Activated CD4-positive, alpha-beta T cell treated with anti-CD3 and anti-CD28 coated beads, Interleukin-2, amount 10 ng/mL, durations not matched to agents 24 days and 14 days (primary cell): ENCODE measurements at places on chromosomes 4 and X. TPM values are rescaled to one million over a fixed set of nuclear protein-coding genes. Genes with fewer than 3 reads are reported as not detected.

DNA sequence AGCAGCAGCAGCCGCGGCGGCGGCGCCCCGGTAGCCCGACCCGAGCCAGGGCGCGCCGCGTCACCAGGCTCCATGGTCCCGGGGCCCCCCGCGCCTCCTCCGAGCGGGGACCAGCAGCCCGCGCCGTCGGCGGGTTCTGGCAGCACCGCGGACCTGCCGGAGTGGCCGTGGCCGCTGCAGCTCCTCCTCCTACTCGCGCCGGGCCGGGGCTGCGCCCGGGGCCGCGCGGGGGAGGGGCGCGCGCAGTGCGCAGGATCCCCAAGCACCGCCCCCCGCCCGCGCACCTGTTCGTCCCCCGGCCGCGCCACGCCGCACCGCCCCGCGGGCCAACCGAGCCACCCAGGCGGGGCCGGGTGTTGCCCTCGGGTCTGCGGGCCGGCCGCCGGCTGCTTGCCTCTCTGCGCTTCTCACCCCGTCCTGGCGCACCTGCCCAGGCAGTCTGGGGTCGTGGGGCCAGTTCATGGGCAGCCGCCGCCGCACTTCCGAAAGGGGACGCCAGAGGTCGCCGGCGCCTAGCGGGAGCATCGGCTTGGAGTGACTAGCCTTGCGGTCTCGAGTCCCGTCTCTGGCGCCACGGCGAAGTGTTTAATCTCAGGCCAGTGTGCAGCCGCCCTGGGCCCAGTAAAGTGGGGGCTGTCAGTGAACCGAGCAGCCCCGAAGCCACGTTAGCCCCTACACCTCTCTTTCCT, at the start of gene SLC9A7:
Gene SLC9A7, minus strand, starts transcription at position 163 of the 689 bp plus-strand sequence. Its CDS starts 89 bp downstream, at position 74.
- peaks cover 11% of the 10 kb centered on the region for H3K36me3 ChIP-seq
- peaks cover 4% of the 10 kb centered on the region for H3K27me3 ChIP-seq
- DNase-seq = peak; percentile 94

- no peaks in the 10 kb centered on the region for H3K36me3 ChIP-seq
- no peak overlapping the region for H3K27ac ChIP-seq
- no peak for DNase-seq
- no peak overlapping the region for H3K4me3 ChIP-seq
Measured at GRCh38 chr4:46146993-46147392, 23.1 kb upstream of the GABRG1 start.

DNA sequence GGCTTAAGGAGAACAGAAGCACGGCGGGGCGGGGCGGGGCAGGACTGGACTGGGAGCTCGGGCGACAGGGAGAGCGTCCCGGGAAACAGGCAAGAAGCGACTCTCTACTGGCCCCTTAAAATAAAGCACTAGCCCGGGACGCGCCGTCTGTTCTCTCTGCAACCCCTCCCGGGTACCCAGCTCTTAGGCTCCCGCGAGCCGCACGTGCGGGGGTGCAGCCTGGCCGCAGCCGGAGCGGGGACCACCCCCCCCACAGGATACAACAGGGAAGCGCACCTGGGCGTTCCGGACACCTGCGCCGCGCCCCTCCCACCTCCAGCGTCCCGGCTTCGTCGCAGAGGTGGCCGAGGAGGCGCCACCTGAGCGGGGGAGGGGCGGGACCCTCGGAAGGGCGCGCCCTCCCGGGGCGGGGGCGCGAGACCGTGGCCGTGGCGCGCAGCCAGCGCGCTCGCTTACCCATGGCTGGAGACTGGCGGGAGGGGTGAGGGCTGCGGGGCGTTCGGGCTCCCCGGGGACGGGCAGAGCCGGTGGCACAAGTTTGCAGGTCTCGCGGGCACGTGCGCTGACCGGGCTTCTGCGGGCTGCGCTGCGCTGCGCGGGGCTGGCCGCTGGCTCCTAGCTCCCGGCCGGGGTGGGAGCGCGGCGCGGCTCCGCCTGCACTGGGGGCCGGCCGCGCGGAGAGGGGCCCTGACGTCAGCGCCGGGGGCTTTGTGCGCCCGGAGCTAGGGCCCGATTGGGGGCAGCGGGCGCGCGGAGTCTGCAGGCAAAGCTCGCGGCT, 91.5 kb downstream of the GEMIN8 start:
- H3K27ac ChIP-seq = no peak overlapping the region
- no peaks in the 10 kb centered on the region for H3K36me3 ChIP-seq

GRCh38 chr4:100372432-100372831, 145.4 kb downstream of the EMCN start:
- no peak overlapping the region for H3K4me3 ChIP-seq
- H3K27me3 ChIP-seq = peaks cover 5% of the 10 kb centered on the region
- DNase-seq = no peak
- no peaks in the 10 kb centered on the region for H3K36me3 ChIP-seq
- H3K27ac ChIP-seq = no peak overlapping the region

Gene FRG2
- not detected in 2 replicates for total RNA-seq
